ENCODE measurements at places on chromosomes 4 and X.

GRCh38 chr4:185726931-185727330, 85.1 kb downstream of the SORBS2 start:
- DNase-seq, result no peak

GRCh38 chr4:17134565-17134964, 236.1 kb upstream of the LDB2 start:
- DNase-seq, result no peak

- DNase-seq, result no peak
Measured at GRCh38 chr4:31360786-31361185, 640.6 kb downstream of the PCDH7 start.

DNA sequence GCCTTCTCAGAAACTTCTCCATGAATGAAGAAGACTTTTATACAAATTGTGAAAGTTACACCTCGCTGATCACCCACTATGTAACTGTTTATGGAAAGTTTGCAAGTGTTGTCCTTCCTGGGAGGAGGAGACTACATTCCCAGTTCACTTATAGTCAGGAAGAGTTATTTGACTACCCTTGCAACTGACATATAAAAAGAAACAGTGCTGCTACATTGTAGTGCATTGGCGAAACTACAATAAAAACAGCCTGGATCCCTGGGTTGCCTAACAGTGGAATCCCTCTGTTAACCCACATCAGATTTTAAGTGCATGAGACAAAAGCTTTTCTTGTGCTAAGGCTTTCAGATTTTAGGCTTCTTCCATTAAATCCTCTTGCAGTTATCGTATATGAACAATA, 30.4 kb downstream of the MAGEB10 start:
- no peak for DNase-seq

- no peak for DNase-seq
Measured at GRCh38 chr4:1055721-1056590, 44.5 kb downstream of the FGFRL1 start.

Data from right atrium auricular region (tissue), 2 donors.